Activated T-helper 1 cell treated with Interleukin-2 at 50 U/mL for 16 hours (primary cell): ENCODE measurements at places on chromosomes 16 and 17.
A peak's percentile ranks its signal among the peaks of the same experiment; 100 is the strongest.

- no peak for DNase-seq
These were observed 68.1 kb upstream of the LGALS9 start for GRCh38 chr17:27562777-27563455.

DNA sequence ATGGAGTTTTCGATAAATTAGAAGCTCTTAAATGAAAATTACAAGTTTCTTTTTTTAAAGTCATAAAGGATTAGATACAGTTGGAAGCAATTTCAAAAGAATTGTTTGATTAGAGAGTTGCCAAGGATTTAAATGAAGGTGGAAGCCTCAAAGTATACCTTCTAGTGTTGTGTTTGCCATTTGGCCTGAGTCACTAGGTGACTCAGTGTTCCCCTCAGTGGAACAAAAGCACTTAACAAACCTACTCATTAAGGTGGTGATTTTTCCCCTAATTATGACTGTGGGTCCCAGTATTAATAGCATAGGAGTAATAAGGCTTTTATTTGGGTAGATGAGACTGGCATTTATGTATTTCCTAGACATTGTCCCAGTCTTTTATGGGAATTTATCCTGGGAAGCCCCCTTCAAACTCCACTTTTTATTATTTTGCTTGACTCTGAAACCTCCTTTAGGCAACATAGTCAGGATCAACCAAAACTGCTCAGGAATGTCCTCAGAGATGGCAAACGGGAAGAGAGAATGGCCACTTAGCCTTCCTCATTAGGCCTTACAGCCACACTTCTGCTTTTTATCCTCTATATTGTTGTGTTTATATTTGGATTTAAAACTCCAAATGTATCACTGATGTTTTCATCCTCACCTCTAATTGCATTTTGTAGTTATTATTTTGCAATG, 161.0 kb downstream of the FTO start:
- no peak for DNase-seq

DNA sequence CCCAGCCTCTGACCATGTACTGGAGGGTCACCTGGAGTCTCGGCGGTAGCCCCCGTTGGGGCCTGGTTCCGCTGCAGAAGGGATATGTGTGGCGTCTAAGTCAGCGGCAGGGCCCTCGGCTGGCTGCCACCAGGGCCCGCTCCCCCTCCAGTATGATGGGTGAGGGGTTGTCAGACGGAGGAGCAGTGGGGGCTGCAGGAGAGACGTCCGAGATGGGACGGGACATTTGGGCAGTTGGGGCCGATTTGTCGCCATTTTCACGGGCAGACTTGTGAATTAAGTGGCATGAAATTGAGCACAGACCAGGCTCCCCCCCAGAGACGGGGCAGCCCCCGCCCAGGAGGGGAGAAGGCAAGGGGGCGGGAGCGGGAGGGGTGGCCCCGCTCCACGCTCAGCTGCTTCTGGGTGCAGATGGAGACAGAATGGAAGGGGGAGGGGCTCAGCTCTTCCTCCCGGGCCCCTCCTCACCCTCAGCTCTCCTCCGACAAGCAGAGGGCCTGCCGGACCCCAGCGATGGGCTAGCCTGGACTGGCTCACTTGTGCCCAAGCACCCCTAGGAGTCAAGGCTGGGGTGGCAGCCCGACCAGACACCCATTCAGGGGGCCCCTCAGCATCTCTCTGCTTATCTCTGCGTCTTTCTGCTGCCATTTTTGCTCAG, 52.7 kb upstream of the LHX1 start:
- no peak for DNase-seq

- no peak for DNase-seq
These were observed 62.6 kb upstream of the ENDOV start for GRCh38 chr17:80352216-80352895.

DNA sequence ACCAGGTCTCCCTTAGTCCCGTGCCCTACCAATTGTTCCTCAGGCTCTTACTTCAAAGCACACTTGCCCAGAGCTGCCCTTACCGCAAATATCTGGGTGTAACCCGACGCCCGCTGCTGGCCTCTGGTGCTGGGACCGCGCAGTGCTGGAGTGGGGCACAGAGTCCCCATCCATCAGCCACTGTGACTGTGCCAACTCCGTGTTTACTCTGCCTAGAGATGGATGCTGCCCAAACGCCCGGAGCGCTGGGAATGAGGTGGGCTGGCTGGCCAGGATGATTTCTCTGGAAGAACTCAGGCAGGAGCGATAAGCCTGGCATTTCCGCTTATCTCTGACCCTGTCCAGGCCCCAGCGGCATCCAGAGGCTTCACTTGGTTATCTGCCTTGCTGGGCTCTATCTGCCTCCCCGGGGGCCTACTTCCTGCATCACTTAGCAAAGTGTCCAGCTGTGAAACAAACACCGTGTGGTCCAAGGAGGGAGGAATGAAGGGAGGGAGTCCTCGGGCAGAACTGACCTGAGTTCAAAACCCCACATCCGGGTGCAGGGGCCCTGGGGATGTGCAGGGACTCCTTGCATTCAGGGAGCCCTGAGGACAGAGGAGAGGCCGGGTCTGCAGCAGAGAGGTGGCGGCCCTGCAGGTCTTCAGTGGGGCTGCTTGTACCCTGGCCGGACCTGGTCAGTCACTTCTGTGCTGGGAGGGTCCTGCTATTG, 9.4 kb upstream of the MYLK3 start:
- no peak for DNase-seq

- DNase-seq, result no peak
These were observed 12.0 kb downstream of the USP7 start for GRCh38 chr16:8951447-8952280.

GRCh38 chr16:1101573-1102332, 5.7 kb upstream of the C1QTNF8 start:
- DNase-seq, result no peak

DNA sequence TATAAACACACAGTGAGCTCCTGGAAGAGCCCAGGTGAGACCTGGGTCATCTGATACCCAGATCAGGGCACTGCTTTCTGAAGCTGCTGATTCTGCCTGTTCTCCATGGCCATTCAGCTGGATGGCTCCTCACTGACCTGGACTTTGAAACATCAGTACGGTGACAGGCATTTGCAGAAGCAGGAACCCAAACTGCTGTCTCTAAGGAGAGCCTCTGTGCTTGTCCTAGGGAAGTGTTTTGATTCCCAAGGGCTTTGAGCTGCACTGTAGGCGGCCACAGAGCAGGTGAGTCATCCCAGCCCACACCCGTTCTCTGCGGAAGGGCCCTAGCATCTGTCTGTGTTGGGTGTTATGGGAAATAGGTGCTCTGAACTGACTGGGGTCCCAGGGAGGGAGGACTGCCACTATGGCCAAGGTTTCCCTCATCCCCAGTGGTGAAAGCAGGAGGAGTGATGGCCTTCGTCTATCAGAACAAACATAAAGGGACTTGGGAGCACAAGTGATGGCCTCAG, 60.7 kb upstream of the ADCY9 start:
- DNase-seq, result no peak

GRCh38 chr16:20740007-20740883, 1.4 kb downstream of the THUMPD1 start:
- DNase-seq, result no peak

DNA sequence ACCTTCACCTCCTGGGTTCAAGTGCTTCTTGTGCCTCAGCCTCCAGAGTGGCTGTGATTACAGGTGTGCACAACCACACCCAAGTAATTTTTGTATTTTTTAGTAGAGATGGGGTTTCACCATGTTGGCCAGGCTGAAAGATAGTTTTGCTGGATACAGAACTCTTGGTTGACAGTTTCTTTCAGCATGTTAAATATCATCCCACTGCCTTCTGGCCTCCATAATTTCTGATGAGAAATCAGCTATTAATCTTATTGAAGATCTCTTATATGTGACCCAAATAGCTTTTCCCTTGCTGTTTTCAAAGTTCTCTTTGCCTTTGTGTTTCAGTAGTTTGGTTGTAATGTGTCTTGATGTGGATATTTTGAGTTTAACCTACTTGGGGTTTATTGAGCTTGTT, 50.3 kb upstream of the BRD7 start:
- DNase-seq, result no peak

- no peak for DNase-seq
These were observed 21.2 kb downstream of the DNASE1 start for GRCh38 chr16:3675601-3676130.

- no peak for DNase-seq
These were observed 16.0 kb downstream of the MAP2K6 start for GRCh38 chr17:69430488-69430887.

GRCh38 chr16:77459534-77460254, 24.9 kb upstream of the ADAMTS18 start:
- DNase-seq, result no peak

DNA sequence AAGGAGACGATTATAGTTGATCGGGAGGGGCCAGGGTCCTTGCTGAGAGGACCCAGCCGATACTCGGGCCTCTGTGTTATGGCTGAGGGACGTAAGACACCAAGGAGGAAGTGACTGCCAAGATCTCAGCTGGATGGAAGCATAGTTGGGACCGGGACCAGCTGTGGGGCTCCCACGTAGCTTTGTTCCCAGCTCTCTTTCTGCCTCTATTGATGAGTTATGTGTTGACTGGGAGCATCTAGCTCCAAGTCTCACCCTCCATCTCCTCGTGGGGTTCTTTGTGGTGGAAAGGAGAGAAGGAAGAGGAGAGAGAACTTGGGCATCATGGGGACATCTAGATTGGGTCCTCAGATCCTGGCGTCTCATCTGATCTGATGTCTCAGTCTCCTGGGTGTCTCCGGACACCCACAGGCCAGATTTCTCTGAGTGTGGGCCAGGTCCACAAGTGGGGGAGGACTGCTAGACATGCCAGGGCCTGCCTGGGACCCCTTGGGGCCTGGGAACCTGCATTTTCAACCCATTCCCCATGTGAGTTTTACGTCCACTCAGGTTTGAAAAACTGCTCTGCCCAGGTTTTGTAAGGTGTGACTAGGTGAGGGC, 1.0 kb downstream of the MGRN1 start:
- no peak for DNase-seq

GRCh38 chr16:569445-570254, at the start of gene PIGQ:
Gene PIGQ, plus strand, starts transcription at chr16:569968. Its CDS starts 4,107 bp downstream, at chr16:574075.
- peak; percentile 59 for DNase-seq

DNA sequence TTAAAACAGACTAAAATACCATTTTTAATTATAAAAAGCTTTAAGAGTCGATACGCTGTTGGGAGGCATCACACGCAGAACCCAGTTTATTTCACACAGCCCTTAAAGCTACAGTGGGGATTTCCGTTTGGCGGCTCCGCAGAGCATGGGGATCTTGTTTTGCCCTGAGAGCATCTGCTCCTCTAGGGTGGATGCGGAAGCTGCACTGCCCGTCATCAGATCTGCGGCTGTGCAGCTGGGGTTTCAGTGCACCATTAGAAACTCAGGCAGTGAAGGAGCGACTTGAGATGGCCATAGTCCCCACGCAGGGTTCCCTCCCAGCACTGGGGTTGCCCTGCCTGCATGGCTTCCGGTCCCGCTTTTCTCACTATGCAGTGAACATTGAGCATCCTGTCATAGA, 62.2 kb upstream of the CHMP6 start:
- DNase-seq, result no peak

DNA sequence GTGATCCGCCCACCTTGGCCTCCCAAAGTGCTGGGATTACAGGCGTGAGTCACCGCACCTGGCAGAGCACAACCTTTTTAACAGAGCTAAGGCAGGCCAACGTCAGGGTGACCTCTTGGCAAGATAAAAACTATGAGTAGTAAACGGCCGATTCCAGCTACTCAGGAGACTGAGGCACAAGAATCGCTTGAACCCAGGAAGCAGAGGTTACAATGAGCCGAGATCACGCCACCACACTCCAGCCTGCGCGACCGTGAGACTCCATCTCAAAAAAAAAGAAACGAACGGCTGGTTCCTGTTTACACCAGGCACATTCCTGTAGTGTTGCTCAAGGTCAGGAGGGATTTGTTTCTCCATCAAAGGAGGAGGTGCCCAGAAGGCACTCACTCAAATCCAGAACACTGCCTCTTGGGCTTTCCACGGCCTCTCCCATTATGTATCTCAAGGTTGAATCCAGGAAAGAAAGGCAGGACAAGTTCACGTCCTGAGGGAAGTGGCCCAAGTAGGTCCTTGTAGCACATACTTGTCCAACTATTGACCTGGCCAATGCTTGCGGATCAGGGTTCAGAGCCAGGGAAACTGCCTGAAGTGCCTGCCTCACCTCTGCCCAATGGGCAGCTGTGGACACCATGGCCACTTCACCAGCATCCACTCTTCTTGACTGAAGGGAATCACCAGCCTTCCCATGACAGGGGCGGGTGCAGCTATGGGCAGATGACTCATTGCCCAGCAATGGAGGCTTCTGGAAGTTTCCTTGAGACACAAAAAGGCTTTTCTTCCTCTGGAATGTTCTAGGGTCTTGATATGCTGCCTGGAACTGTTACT, 13.5 kb downstream of the KNOP1 start:
- no peak for DNase-seq

DNA sequence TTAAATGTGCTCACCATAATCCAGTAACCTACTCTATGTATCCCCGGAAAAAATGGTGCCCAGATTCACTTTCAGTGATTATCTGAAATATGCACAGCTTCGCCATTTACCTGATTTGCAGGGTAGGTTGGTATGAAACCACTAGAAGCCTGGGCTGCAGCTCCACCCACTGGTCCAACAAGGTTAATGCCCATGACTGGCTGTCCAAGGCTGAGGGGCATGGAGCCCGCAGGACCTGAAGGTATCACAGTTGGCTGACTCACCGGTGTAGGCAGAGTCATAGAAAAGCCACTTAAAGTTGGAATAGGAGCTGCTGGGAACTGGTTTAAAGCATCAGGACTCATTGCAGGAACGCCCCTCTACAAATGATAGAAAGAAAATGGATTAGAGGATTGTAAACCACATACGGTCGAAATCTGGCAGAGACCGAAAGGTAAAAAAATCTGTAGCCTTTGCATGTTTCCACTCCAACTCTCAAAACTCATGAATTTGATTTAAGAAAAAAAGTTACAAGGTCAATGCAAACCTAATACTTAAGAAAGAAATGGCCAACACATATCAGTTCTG, 38.6 kb downstream of the SYNRG start:
- DNase-seq, result no peak

DNA sequence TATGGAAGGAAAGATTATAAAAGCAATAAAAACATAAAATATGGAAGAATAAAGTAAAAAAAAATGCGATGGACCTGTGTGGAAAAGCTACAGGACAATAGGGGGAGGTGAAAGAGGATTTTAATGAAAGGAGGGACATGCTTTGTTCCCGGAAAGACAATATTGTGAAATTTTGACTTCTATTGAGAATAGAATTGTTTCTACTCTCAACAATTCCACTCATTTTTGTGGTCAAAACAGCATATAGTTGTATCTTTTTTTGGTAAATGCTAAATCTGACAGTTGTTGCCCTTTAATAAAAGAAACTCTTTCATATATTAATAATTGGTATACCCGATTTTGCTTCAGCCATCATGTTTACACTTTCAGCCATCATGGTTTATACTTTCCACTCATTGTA, 22.9 kb upstream of the APPBP2 start:
- no peak for DNase-seq

GRCh38 chr17:77061669-77062068, 79.1 kb upstream of the SEC14L1 start:
- DNase-seq, result no peak

- no peak for DNase-seq
These were observed 286.5 kb downstream of the BCAS3 start for GRCh38 chr17:60964160-60964559.
